GOT3 (cell line): ENCODE measurements at places on chromosomes 4 and X.

DNA sequence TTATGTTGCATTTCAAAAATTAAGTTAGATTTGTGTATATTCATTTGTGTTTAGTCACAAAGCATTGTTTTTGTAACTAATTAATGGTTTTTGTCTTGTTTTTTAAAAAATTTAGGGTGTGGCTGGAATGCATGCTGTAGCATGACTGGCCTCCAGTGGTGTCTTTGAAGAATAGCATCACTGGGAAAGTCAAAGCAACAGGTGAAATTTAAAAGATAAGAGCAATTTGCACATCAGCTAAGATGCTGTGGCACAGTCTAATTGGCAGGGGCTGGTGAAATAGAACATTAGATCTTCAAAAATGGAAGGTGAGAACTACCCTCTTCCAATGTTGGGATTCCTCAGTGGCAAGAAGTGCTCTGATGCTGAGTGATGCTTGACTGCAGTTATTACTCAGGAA, 45.3 kb downstream of the ANK2 start:
- DNase-seq, result no peak

DNA sequence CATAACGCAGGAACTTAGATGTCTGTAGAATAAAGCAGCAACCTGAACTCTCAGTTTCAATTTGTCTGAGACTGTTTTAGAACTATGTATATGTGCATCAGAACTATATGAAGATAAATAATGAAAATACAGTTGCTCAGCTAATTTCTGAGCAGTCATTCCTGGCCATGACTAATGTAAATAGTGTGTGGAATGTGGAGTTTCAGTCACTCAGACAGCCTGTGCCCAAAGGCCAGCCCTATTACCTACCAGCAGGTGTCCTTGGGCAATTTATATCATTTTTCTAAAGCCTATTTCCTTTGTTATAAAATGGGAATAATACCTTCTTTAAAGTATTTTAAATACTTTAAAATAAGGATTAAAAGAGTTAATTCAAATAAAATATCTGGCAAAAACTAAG, 56.0 kb upstream of the RELL1 start:
- no peak for DNase-seq

- no peak for DNase-seq
Measured at GRCh38 chrX:45860450-45860849, 659.8 kb upstream of the DIPK2B start.

DNA sequence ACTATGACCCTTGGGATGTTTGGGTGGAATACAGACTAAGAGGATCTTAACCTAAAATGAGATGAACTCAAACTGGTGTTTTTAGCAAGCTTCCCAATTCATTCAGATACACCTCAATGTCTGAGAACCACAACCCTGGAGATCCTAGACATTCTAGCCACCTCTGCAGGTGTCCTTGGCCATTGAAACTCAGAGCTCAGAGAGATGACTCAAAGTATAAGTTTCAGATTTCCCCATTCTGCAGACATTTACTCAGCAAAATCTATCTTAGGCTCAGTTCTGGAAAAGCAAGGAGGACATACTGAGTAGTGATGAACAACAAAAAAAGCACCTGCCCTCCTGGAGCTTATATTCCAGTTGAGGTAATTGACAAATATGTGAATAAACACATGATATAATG, 47.8 kb downstream of the COMMD8 start:
- DNase-seq, result no peak

DNA sequence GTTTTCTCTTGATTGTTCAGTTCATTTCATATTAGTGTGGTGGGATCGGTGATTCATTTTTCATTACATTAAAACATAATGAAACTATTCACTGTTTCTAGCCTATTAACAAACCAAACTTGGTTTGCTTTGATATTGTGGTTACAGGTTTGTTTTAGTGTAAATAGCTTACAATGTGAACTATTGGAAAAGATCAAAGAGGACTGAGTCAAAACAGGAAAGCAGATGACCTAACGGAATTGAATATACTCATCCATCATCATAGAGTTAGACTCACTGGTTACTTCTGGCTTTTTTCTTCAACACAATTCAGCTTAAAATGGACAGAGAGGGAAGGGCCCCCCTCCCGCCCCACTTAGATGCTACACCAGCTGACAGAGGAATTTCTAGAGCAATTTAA, 616.2 kb upstream of the AADAT start:
- no peak for DNase-seq

- no peak for DNase-seq
Measured at GRCh38 chr4:77121736-77122240, 35.2 kb upstream of the CCNG2 start.

DNA sequence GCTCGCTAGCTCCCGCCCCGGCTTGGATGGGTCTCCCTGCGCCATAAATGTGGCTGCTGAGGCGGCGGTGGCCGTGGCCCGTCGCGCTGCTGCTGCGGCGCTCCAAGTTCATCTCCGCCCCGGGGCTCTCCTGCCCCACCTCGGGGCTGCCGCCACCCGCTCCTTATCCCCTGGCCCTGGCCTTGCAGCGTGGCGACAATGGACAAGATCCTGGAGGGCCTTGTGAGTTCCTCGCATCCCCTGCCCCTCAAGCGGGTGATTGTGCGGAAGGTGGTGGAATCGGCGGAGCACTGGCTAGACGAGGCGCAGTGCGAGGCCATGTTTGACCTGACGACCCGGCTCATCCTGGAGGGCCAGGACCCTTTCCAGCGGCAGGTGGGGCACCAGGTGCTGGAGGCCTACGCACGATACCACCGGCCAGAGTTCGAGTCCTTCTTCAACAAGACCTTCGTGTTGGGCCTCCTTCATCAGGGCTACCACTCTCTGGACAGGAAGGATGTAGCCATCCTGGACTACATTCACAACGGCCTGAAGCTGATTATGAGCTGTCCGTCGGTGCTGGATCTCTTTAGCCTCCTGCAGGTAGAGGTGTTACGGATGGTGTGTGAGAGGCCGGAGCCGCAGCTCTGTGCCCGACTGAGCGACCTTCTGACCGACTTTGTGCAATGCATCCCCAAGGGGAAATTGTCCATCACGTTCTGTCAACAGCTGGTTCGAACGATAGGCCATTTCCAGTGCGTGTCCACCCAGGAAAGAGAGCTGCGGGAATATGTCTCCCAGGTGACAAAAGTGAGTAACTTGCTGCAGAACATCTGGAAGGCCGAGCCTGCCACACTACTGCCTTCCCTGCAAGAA, 763 bp downstream of the USP38 start:
- no peak for DNase-seq

GRCh38 chr4:124209211-124209610, 503.3 kb downstream of the ANKRD50 start:
- DNase-seq, result no peak

- DNase-seq, result no peak
Measured at GRCh38 chr4:2991243-2991642, 27.9 kb downstream of the GRK4 start.

DNA sequence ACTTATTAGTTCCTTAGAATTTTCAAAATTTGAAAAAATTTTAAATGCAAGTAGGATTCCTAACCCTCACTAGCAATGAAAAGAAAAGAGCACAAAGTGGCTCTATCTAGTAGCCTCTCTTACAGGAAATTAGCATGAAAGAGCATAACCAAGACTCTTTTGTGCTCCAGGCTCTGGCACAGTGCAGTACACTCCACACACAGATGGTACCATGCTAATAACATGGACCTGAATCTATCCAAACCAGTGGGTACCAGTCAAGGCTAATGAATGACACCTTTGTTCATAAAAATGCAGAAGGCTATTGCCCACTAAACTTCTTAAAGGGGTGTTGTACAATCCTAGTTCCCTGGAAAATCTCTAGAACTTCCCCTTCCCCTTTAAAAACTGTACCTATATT, 119.0 kb downstream of the MANBA start:
- no peak for DNase-seq

GRCh38 chr4:94525993-94526728, 74.4 kb downstream of the PDLIM5 start:
- DNase-seq, result no peak

DNA sequence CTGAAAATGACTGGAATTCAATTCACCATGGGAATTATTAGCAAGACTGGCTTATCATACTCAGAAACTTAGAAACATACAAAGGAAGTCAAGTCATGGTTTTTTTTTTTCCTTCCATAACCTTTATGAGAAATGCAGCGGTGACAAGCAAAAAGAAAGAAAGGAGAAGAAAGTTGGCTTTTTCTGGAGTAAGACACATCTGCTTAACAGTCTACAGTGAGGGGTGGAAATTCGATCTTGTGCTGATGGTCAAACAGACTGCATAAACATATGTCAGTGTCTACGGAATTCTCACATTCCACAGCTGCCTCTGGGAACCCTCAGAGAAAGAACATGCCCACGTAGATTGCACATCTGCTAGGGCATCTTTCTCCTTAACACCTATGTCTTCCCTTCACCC, 54.6 kb downstream of the PROM1 start:
- DNase-seq, result no peak

- no peak for DNase-seq
Measured at GRCh38 chr4:153706519-153706918, 22.4 kb downstream of the TLR2 start.
